Erythroblast (primary cell): ENCODE measurements at places on chromosomes 7 and 10.
A peak's percentile ranks its signal among the peaks of the same experiment; 100 is the strongest.

- DNase-seq: no peak
Observed at GRCh38 chr7:150967349-150967748, 10.8 kb downstream of the KCNH2 start.

- DNase-seq: no peak
Observed at GRCh38 chr7:66173856-66174255, 31.3 kb upstream of the TPST1 start.

- DNase-seq: no peak
Observed at GRCh38 chr10:31709028-31709427, 219.6 kb downstream of the ARHGAP12 start.

- no peak for DNase-seq
Observed at GRCh38 chr10:22609719-22610465, 104.5 kb downstream of the PIP4K2A start.

DNA sequence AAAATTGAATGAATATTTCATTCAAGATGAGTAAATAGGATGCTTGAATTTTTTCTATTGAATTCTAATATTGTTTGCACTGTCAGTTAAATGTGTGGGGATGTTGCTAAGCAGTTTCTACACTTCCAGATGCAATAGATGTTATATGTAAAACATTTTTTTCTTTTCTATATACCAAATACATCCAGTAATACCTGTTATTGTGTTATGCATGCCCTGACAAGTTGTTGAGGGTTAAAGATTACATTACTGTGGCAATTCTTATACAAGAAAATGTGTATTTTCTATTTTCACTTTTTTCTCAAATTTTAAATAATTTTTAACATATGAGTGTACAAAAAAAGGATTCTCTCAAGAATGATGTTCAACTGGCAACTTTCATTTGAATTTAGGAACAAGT is 713.9 kb downstream of the GATA3 start:
- DNase-seq: no peak

DNA sequence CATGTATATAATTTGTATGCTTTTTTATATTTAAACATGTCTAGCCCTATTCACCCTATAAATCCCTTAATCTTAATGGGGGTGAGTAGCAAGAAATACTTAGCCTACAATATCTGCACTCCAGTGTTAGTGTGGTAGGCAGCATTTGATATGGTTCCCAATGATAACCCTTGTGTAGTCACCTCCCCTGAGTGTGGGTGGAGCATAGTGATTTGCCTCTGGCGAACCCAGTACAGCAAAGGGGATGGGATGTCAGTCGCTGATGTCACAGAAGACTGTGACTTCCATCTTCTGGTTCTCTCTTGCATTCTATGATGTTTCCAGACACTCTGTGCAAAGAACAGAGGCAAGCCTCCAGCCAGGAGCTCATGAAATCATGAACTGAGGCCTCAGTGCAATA is 211.2 kb downstream of the CRPPA start:
- DNase-seq: peak; percentile 51

GRCh38 chr10:45439873-45440272 is 65.9 kb downstream of the ALOX5 start:
- no peak for DNase-seq

- no peak for DNase-seq
Observed at GRCh38 chr7:92723205-92723604, 113.2 kb downstream of the CDK6 start.

DNA sequence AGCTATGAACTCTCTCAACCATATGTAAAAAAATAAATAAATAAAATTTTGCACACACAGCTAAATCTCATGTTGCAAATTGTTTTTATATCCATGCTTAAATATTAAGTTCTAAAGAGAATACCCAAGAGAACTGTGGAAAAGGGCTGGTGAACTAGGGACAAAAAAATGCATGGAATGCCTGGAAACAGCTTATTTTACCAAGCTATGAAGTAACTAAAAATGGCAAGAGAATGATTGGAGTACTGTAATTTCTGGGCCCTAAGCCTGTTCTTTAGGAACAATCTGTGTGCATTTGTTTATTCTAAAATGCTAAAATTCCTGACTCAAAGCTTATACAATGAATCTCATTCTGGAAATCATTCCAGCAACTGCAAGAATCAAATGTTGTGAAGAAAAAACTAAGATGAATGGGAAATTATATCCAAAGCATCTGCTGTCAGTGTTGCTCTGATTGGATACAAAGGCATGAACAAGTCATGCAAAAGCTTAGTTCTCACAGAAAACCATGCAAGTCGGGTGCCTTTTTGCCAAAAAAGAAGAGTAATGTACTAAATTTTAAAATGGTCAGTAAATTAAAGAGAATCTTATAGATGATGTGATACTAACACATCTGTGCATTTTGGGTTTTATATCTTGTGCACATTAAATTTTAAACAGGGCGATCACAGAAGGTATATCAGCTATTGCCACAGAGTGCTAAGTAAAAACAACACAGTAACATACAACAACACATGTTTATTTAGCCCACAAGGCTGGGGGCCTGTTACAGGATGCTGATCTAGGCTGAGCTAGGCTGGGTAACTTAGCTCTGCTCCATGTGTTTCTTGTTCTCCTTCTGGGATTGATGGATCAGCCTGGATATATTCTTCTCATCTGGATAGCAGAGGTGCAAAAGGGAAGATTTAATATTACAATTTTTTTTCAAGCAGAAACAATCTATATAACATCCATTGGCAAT is 453.5 kb upstream of the SEMA3A start:
- no peak for DNase-seq
